ENCODE measurements at places on chromosomes 16 and 17. TPM values are rescaled to one million over a fixed set of nuclear protein-coding genes. Genes with fewer than 3 reads are reported as not detected.

DNA sequence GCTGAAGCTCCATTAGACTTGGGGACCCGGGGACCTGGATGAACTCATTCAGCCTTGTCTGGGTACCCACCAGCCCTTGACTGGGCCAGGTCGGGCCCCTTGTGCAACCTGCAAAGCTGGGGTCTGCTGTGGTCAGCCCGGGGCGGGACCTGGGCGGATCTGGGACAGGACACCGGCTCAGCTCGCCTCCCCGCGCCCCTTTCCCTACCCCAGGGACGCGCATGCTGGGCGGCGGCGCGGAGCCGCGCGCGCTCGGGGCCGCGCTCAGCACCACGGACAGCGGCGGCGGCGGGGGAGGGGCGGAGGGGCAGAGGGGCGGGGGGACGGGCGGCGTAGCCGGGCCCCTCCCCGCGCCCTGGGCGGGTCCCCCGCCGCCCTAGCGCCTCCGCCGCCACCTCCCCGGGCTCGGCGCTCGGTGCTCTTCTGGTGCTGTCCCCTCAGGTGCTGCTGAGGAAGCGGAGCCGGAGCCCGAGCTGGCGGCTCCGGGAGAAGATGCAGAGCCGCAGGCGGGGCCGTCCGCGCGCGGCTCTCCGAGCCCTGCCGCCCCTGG, 7.4 kb downstream of the ACD start:
- no peak for DNase-seq
- peaks cover 66% of the 10 kb centered on the region for H3K36me3 ChIP-seq
- peaks cover 1% of the 10 kb centered on the region for H3K4me1 ChIP-seq

- no peak overlapping the region for H3K27ac ChIP-seq
- no peak overlapping the region for H3K4me3 ChIP-seq
- no peaks in the 10 kb centered on the region for H3K27me3 ChIP-seq
- no peak for DNase-seq
- peaks cover 19% of the 10 kb centered on the region for H3K4me1 ChIP-seq
- H3K36me3 ChIP-seq, result peaks cover 55% of the 10 kb centered on the region
Observed at GRCh38 chr17:48384164-48384563, 45.9 kb downstream of the SKAP1 start.

DNA sequence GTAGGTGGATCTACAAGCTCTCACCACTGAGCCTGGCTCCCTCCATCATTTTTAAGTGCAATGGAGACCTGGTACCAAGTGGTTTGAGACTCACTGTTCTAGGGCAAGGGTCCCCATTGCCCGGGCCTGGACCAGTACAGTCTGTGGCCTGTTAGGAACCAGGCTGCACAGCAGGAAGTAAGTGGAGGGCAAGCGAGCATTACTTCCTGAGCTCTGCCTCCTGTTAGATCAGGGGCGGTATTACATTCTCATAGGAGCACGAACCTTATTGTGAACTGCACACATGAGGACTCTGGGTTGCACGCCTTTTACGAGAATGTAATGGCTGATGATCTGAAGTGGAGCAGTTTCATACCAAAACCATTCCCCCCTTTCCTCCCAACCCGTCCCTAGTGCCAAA, 6.8 kb upstream of the ZNF594 start:
- no peaks in the 10 kb centered on the region for H3K4me1 ChIP-seq
- DNase-seq, result no peak
- H3K27ac ChIP-seq, result no peak overlapping the region
- H3K36me3 ChIP-seq, result no peaks in the 10 kb centered on the region

GRCh38 chr17:78993241-78993956, 13.7 kb upstream of the LGALS3BP start:
- H3K36me3 ChIP-seq, result peaks cover 68% of the 10 kb centered on the region
- H3K4me3 ChIP-seq, result no peak overlapping the region
- H3K27me3 ChIP-seq, result no peaks in the 10 kb centered on the region
- DNase-seq, result no peak
- no peak overlapping the region for H3K27ac ChIP-seq

DNA sequence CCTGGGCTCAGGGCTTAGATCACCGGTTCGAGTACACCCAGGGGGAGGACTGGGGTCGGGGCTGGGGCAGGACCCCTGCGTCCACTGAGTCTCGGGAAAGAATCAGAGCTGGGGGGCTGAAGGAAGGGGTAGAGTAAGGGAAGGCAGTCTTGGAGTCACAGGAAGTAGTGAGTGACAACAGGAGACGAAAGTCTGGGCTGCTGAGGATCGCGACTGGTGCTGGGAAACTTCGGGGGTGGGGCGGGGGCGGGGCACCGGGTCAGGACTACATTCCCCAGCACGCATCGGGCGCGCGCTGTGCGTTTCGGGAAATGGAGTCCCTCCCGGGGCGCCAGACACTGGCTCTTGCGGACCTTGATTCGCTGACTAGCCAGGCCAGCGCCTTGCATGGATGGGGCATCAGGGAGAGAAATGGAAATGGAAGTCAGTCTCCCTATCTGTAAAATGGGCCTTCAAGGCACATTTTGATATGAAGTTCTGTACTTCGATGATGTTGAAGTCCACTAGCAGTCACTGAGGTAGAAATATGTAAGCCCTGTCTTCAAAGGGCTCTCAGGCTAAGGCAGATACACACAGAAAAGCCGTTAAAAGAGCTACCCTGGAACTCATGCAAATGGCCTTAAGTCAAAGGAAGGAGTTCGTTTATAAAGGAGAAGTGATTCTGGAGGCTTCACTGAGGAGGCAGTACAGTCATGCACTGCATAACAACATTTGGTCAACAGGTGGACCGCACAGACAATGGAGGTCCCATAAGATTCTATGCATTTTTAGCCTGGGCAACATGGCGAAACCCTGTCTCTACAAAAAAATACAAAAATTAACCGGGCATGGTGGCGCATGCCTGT, 697 bp downstream of the CTF1 start:
- H3K4me3 ChIP-seq, result peak overlapping the region; percentile 59
- peak overlapping the region; percentile 10 for H3K27ac ChIP-seq
- no peaks in the 10 kb centered on the region for H3K36me3 ChIP-seq
- peaks cover 40% of the 10 kb centered on the region for H3K4me1 ChIP-seq
- H3K27me3 ChIP-seq, result no peaks in the 10 kb centered on the region
- DNase-seq, result peak; percentile 70

DNA sequence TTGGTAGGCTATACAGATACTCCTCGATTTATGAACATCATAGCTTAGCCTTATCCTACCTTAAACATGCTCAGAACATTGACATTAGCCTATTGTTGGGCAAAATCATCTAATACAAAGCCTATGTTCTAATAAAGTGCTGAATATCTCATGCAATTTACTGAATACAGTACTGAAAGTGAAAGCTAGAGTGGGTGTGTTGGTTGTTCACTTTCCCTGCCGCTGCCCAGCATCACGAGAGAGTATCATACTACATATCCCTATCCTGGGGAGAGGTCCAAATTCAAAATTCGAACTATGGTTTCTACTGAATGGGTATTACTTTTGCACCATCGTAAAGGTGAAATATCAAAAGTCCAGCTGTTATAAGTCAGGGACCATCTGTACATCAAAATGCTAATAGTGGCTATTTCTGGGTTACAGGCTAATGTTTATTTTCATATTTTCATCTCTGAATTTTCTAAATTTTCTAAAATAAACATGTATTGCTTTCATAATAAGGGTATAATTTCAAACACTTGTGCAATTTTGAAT, 54.5 kb downstream of the NACA2 start:
- H3K27ac ChIP-seq, result no peak overlapping the region
- H3K4me1 ChIP-seq, result peaks cover 2% of the 10 kb centered on the region
- DNase-seq, result no peak

DNA sequence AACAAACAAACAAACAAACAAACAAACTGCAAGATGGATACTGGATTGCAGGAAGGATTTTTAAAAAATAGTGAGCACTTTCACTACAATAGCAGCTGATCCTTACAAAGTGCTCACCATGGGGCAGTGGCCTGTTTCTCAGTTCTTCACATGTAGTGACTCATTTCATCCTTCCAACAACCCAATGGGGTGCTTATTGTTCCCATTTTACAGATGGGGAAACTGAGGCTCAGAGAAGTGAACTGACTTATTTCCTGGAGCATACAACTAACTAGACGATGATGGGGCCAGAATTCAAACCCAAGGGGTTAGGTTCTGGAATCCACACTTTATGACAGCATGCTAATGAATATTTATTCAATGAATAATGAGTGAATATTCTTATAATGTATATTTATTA, 61.2 kb downstream of the MYH11 start:
- H3K27me3 ChIP-seq, result no peaks in the 10 kb centered on the region
- H3K36me3 ChIP-seq, result no peaks in the 10 kb centered on the region
- DNase-seq, result no peak
- H3K4me1 ChIP-seq, result no peaks in the 10 kb centered on the region
- H3K4me3 ChIP-seq, result no peak overlapping the region

DNA sequence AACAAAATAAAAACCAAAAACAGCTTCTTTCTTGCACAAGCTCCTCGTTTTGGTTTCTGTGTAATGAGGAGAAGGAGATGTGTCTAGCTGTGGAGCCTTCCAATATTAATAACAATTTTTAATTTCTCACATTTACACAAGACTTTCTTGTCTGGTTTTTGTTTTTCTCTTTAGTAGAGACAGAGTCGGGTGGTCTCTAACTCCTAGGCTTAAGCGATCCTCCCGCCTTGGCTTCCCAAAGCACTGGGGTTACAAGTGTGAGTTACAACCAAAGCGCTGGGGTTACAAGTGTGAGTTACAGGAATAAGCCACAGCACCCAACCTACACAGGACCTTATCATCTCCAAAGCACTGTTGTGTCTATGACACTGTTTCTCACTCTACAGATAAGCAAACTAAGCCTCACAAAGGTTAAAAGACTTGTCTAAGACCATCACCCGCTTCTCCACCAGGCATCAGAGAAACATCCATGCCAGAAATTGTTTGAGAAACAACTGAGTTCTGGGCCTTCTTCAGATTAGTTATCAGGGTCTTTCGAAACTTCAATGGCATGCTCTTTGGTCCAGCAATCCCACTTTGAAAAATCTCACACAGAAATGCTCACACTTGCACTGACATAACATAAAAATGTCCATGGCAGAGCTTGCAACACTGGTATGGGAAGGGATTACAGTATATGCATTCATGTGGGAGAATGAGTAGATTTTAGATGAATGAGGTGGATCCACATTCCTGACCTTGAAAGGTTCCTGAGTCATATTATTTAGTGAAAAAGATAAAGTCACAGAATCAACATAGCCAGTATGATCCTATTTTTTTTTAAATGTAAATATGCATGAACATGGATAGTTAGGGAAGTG, 3.9 kb downstream of the ABAT start:
- H3K27ac ChIP-seq, result no peak overlapping the region
- no peaks in the 10 kb centered on the region for H3K27me3 ChIP-seq
- H3K36me3 ChIP-seq, result peaks cover 18% of the 10 kb centered on the region
- peaks cover 45% of the 10 kb centered on the region for H3K4me1 ChIP-seq
- no peak overlapping the region for H3K4me3 ChIP-seq

DNA sequence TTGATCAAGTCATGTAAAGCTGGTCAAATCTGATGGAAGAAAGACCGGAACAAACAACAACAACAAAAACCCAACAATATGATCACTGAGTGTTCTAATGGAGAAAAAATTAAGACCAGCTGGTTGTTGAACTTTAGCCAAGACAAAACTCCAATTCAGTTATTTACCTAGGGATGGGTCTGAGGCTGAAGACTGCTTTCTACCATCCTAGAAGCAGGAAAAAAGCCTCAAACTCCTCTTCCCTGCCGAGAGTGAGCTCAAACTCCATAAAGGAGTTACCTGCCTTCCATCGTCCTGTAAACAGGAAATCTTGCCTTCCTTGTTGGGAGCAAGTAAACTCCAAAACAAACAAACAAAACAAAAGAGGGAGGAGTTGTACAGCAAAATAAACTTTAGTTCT, 23.1 kb upstream of the TMEM98 start:
- H3K36me3 ChIP-seq, result peaks cover 3% of the 10 kb centered on the region
- H3K27me3 ChIP-seq, result peaks cover 2% of the 10 kb centered on the region
- DNase-seq, result no peak

GRCh38 chr17:69111794-69112193, 29.9 kb downstream of the ABCA6 start:
- H3K4me3 ChIP-seq, result no peak overlapping the region
- no peaks in the 10 kb centered on the region for H3K4me1 ChIP-seq
- no peak overlapping the region for H3K27ac ChIP-seq
- no peaks in the 10 kb centered on the region for H3K36me3 ChIP-seq

DNA sequence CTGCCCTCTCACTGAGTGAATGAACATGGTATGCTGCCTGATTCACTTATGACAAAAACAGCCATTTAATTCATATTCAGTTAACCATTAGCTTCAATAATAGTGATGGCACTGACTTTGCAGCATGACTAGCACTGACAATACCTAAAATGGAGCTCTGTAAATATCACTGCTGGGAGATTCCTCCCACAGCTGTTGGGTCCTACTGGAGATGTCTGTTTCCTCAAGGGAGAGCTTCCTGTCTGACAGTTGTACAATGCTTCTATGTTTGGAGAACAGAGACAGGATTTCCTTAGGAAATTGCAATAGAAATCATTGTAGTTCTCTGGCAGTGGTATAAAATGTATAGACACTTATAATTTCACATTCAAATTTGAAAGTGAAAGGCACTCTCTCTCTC, 695.9 kb upstream of the CDH8 start:
- no peak overlapping the region for H3K27ac ChIP-seq
- no peaks in the 10 kb centered on the region for H3K27me3 ChIP-seq
- H3K4me3 ChIP-seq, result no peak overlapping the region

GSDMA gene
- 0.53 TPM for total RNA-seq

OMG gene
- total RNA-seq, result 0.11 TPM

Data from activated T-helper 2 cell treated with anti-CD3 and anti-CD28 coated beads, Interferon-gamma antibody, Interleukin-2, Interleukin-4, amounts not matched to agents 10 μg/mL and 5 μg/mL and 100 μg/mL, durations not matched to agents 14 hours and 24 hours and 36 hours (primary cell).